ENCODE measurements at places on chromosomes 16 and 17. TPM values are rescaled to one million over a fixed set of nuclear protein-coding genes. Genes with fewer than 3 reads are reported as not detected.

SDR42E1 gene
- 2.2 TPM for polyA plus RNA-seq

SEPTIN12 gene
- not detected for polyA plus RNA-seq

NPIPB4 gene
- polyA plus RNA-seq: 14.0 TPM

KRT40 gene
- polyA plus RNA-seq: not detected

HID1 gene
- polyA plus RNA-seq: 1.2 TPM

LCMT1 gene
- 34.6 TPM for polyA plus RNA-seq

All from IgD-negative memory B cell (primary cell).